ENCODE measurements at places on chromosomes 1 and 21.
A peak's percentile ranks its signal among the peaks of the same experiment; 100 is the strongest.

GRCh38 chr1:33709174-33709782, 154.6 kb upstream of the HMGB4 start:
- no peak for DNase-seq

GRCh38 chr1:159229260-159229885, 24.7 kb downstream of the ACKR1 start:
- DNase-seq = no peak

DNA sequence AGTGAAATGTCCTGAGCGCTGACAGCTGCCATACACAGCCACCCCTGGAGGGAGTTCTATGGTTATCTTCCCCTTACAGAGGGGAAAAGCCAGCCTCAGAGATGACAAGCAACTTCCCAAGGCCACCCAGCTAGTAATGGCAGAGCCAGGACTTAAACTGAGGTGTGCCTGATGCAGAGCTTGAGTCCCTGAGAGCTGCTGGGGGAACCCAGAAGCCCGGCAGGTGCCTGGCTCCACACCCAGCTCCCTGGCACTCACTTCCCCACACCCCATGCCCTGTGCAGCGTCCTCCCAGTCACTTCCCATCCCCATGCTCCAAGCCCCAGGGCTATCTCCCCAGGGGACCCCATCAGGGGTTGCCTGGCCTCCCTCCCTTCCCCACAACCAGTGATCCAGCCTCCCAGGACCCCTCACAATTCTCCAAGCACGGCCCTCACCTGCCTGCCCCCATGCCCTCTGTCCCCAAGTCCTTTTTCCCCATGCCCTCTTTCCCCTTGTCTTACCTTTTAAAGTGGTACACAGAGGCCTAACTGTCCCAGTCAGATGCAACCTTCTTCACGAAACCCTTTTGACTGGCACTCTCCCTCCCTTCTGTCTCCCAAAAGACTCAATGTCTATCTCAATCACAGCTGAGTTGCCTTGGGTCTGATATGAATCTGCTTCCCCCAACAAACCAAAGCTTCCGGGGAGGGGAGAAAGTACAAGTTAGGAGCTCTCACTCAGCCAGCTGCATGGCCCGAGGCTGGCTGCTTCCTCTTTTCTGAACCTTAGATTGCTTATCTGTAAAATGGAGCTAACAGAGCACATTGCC, 39.8 kb upstream of the LRP8 start:
- no peak for DNase-seq

DNA sequence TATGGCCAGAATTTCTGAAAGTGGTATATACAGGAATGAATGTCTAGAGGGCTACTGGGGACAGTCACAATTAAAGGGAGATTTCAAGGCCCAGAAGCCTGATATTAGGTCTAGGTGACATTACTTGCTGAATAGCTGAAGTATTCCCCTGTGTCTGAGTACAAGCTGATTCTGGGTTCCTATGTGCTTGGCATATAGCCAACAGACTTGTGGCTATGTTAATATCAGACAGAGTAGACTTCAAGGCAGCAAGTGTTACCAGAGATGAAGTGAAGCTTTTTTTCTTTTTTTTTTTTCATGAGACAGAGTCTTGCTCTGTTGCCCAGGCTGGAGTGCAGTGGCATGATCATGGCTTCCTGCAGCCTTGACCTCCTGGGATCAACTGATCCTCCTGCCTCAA, 8.3 kb downstream of the TTC4 start:
- peak; percentile 41 for DNase-seq

DNA sequence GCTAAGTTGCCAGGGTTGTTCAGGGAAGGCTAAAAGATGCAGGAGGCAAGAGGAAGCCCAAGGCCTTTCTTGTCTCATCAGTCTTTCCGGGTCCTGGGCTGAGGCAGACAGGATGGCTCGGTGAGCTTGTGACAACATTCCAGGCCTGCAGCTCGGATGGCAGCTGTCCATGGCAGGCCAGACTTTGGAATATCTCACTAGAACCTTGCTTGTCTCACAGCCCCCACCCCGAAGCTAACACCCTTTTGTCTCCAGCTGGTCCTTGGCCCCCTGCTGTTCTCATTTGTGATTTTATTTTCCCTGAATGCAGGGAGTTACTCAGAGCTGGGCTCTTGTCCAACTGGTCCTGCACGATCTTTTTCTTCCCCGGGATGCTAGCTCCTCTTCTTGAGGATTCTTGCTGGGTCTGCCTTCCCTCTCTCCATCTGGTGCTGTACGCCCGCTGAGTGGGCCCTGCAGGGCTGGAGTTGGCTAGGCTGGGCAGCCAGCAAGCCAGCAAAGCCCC, 477.2 kb upstream of the CAMK1G start:
- peak; percentile 28 for DNase-seq

- DNase-seq = no peak
These were observed 34.3 kb upstream of the CREG1 start for GRCh38 chr1:167587872-167588271.

- DNase-seq = peak; percentile 47
These were observed 84.6 kb upstream of the B3GALT2 start for GRCh38 chr1:193270996-193271395.

GRCh38 chr1:1990222-1990621, 13.4 kb downstream of the CFAP74 start:
- DNase-seq = no peak

DNA sequence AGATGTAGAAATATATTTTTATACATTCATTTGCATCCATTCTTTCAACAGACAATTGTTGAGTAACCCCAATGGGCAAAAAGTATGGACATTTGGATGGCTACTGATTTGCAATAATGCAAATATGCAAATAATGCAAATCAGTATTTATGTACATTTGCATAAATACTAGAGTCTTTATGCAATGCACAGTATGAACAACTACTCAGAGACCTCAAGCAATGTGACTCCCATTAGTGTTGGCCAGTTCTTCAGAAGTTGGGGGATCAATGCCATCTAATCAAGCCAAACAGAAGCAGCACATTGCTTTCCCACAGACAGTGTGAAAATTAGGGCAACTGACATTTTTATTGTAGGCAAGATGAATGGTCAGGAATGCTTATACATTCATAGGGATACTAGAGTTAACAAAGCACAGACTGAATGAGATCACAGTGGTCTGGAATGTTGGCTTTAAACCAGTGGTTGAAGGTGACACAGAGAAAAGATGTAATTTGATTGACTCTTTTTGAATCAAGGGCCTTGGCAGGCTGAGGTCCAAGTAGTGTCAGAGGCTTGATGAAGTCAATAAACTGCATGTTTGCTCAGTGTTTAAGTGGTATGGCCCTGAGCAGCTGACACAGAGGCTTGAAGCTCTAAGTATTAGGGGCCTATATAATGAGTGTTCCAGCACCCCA, 256.6 kb downstream of the CTH start:
- peak; percentile 81 for DNase-seq

GRCh38 chr1:91693557-91693956, 192.4 kb downstream of the TGFBR3 start:
- no peak for DNase-seq

GRCh38 chr1:158148468-158148867, 32.2 kb upstream of the CD1D start:
- no peak for DNase-seq

- no peak for DNase-seq
These were observed 21.9 kb upstream of the NEK2 start for GRCh38 chr1:211697356-211697755.

- DNase-seq = no peak
These were observed 6.6 kb upstream of the ARPC5 start for GRCh38 chr1:183642166-183642565.

DNA sequence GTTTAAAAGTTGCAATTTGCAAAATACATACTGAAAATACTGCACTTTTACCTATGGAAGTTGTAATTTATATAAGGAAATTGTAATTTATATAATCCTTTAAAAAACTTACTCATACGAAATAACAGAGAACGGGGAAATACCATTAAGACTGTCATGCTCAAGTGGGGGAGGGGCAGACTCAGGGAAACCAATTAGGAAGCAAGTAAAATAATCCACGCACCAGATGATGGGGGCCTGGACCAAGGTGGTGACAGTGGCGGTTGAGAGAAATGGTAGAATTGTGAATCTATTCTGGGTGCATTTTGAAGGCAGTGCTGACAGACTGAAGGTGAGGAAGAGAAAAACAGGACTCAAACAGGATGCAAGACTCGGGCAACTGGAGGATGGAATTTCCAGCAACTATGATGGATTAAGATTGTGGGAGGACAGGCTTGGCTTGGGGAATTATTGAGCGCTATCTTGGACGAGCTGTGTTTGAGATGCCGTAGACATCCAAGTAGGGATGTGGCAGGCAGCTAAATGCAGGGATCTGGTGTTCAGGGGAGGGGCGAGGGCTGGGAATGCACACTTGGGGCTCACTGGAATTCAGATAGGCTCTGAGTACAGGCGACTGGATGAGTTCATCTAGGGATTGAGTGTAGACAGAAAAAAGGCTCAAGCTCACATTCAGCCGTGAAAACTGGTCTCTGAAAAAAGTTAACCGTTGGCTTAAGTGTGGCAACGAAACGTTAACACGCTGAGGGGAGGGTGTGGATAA, 977 bp downstream of the LCA5L start:
- DNase-seq = peak; percentile 31

DNA sequence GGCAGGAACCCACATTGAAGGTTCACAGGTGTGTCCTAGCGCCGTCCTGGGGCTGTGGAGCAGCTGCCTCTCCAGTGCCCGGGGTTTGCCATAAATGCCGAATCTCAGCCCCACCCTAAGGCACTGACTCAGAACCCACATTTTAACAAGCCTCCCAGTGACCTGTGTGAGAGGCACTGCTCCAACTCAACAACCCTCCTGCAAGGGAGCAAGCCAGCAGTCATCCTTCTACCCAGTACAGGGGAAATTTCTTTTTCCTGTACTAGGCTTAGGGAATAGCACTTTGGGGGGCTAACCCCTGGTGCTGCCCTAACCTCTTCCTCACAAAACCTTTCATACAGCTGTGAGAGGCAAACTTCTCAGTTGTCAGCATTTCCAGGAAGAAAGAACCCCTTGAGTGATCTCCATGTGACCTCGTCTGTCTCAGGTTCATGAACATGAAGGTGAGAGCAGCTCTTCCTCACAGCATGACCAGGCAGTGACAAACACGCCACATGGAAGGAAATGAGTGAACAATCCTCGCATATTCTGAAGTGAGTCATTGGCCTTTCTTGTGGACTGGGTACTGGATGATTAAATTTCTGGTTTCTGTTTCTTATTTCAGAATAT, 11.4 kb upstream of the BCAR3 start:
- peak; percentile 99 for DNase-seq

DNA sequence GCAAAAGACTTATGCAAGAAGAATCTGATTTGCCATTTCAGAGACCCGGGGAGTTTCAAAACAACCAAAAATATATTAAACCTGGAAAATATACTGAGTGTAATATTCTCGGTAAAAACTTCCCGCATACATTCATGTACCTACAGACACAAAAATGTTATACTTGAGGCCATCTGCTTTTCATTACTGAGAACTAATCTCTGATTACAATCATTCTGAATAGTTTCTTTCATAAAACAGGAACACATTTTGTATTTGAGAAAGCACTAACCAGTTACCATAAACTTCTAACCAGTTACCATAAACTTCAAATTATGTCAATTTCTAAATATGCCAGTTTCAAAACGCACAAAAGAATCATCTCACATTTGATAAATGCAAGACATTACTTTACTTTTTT, 7.8 kb downstream of the ZNHIT6 start:
- DNase-seq = no peak

- DNase-seq = no peak
These were observed 39.1 kb upstream of the SLC19A1 start for GRCh38 chr21:45581322-45581712.

DNA sequence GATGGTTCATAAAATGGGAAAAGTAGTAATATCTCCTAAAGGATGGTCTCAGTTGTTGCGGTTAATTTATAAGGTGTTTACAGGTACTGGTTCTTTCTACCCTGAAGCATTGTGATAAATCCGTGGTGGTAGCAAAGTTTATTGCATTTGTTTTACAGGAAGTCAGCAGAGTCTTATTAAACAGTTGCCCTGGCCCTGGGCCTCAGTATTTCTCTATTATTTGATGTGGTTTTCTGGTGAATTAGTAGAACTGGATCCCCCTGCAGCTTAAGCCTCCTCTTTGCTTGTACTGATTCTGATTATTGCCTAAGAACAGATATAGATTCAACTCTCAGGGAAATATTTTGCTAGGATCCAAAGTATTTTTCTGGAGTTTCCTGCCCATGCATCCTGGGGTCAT, 76.4 kb upstream of the CD55 start:
- no peak for DNase-seq

GRCh38 chr1:221559911-221560310, 182.0 kb downstream of the DUSP10 start:
- DNase-seq = no peak

DNA sequence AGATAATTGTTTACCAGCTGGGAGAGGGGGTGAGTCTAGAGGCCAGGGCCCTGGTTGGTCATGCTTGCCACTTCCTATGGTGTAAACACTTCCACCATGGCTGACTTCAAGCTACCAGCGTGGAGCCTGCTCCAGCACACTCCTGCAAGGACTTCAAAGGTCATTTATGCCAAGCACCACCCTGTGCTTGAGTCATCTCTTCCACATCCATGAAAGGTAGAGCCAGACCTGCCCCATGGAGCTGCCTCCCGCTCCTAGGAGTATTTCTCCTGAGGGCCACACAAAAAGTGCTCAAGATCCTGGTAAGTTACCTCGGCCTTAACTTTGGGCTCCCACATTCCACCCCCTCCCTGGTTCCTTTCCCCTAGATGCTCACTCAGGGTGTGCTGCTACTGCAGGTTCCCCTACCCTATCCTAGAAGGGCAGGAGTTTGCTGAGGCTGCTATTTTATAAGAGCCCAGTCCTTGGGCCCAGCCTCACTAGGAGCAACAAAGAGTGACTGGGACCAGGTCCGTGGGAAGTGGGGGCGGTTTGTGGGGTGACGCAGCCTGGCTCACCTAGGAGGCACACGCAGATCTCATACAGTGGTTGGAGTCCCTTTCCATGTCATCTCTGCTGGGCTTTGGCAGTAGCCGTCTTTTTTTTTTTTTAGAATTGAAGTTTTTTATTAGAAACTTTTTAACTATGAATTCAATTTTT, 2.4 kb downstream of the RAB7B start:
- peak; percentile 36 for DNase-seq

- DNase-seq = no peak
These were observed 55.4 kb downstream of the ARHGEF10L start for GRCh38 chr1:17594690-17595601.

- DNase-seq = peak; percentile 57
These were observed 19.2 kb downstream of the RIMS3 start for GRCh38 chr1:40646315-40646714.

GRCh38 chr1:161259345-161259702, 779 bp downstream of the PCP4L1 start:
- DNase-seq = no peak
